Astrocyte of the cerebellum (primary cell): ENCODE measurements at places on chromosomes 13 and 19.

DNA sequence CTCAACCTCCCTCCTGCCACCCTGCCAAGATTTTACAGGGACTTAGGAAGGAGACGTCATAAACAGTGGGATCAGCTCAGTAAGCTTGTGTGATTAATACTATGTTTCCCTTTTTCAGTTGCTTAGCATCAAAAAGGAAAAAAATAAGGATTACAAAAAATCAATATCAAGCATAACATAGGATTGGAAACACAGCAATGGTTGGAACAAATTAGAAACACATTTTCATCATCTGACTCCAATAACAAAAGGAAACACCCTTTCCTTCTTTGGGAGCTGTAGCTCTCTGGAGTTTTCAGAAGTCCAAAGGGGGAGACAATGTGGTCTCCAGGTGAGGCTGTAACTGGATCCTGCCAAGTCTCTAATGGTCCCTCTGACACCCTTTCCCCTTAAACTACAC is 233.4 kb downstream of the B3GLCT start:
- no peak for DNase-seq

GRCh38 chr19:27935669-27936068 is 1277.3 kb downstream of the UQCRFS1 start:
- DNase-seq: no peak

DNA sequence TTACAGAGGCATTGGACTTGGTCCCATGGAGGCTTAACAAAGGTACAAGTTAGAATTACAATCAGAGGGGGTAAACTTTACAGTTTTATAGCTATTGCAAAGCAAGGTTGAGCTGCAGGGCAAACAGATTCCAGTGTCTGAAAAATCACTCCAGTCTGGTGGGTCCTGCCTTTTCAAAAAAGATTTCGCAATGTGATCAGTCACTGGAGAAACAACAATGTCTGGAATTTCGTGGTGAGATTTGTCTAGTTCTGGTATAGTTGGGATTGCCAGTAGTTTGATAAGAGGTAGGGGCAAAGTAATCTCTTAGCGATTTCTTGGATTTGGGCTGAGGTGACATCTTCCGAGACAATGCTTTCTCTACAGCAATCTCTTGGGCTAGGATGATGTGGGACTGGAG is 1198.2 kb upstream of the PCDH9 start:
- DNase-seq: peak; percentile 12

DNA sequence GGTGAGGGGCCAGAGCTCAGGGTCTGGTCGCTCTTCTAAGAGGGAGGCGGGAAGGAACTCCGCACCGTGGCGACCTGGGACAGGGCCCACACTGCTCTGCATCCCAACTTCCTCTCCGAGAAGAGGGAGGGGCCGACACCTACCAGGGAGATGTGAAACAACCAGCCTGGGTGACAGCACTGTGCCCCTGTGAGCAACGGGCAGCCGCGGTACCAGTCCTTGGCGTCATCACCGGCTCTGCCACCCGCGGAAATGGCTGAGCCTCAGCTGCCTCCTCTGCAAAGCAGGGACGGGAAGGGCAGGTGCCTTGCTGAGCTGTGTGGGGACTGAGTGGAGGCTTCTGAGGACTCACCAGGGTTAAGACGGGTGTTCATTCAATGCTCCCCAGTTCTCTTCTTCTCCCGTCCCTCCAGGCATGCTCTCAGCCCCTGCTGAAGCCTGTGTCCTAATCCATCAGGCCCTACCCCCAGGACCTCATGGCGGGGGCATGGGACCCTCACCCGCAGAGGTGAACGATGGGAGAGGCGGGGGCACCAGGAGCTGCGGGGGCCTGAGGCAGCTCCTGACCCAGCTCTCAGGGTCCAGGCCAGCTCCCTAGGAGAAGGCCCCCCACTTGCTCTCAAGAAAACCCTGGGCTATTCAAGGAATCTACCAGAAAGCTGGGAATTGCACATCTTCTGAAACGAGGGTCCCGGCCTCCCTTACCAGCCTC is 9.3 kb downstream of the ZNF787 start:
- DNase-seq: no peak

DNA sequence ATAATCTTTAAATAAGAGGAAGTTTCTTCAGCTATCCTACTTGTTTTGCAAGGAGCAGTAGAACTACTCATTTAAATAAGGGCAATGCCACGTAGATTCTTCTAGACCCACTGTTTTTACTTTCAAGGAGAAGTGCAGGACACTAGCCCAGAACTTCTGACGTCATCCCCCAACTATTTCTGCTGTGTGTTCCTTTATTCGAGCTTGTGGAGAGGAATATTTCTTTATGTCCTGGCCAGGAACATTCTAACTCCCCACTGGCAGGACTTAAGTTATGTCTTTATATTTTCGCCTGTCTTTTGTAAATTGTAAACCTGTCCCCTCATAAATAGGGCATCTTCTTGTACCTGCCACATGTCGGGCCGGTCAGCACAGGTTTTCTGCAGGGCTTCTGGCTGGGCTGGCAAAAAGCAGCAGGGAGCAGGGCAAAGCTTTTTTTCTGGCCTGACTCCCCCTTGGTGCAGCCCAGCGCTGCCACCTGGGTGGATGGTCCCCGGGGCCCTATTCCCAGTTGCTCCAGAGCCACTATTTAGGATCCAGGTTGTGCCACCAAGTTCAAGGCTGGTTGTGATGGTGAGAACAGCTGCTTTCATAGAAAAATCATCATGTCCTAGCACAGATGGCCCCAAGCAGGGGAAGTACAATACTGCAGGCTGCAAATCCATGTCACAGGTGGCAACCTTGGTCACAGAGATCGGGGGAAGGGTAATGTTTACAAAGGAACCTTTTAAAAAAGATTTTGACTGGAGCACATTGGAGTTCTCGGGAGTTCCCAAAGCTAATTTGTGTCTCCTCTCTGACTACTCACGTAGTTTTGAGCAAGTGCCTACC is 1.8 kb downstream of the MBNL2 start:
- peak; percentile 95 for DNase-seq

DNA sequence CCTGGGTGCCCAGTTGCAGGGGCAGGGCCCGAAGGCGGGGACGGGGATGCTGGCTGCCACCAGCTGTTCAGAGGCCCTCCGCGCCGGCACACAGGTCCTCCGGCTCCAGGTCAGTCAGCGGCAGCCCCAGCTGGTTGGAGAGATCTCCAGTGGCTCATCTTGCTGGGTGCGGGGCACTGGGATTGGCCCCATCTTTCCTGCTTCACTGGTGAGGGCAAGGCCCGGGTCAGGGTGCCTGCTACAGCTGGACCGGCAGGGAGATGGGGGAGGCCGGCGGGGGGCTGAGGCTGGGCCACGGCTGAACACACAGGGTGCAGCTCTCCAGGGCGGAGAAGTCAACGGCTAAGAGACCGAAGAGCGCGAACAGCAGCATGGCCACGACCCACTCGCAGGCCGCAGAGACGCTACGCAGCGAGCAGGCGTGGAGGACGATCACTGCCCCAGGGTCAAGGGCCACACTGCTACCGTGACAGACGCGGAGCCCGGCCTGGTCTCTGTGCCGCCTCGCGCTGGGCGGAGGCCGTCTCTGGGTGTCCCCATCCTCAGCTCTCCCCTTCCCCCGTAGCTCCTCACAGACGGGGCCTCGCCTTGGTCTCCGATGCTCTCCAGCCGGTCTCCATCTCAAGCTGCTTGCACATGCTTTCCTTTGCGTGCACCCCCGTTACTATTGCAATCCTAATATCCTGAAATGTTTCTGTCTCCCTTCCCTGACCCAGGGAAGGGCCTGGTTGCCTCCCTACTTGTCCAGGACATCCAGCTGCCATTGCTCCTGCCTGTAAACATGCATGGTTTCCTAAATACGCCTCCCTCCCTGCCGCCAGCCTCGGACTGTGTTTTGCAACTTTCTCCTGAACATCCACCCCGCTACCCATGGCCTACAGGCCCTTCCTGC is 12.3 kb downstream of the TMEM150B start:
- DNase-seq: no peak

GRCh38 chr13:50359041-50359367 is 343.8 kb downstream of the KCNRG start:
- DNase-seq: no peak

DNA sequence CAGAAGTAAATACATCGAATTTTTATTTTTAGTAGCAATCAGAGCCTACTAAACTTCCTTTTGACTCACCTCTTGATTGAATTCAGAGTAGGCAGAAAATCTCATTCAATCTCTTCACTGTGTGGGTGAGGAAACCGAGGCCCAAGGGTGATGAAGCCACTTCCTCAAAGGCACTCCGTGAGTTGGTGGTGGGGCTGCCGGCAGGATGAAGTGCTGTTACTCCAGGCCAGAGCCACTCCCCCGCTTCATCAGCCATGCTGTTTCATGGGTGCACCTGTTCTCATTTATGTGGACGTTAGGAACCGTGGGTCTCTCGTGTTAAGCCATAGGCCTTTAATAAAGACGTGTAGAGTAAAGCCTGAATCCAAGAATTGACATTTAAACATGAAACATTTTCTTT is 13.2 kb downstream of the ING1 start:
- no peak for DNase-seq

DNA sequence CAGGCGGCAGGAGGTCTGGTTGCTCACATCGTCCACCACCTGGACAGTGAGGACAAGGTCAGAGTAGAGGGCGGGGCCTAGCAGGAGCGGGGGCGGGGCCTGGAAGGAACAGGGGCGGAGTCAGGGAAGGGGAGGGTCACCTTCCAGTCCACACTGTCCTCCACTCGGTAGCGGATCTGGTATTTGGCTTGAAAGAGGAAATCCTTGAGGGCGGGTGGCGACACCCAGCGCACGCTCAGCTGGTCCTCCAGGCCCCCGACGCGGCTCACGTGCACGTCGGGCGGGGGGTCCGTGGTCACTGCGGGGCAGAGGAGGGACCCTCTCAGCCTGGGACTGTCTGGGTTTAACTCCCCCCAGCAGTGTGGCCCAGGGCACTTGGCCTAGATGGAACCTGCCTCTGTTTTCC is 8.2 kb downstream of the REX1BD start:
- no peak for DNase-seq

DNA sequence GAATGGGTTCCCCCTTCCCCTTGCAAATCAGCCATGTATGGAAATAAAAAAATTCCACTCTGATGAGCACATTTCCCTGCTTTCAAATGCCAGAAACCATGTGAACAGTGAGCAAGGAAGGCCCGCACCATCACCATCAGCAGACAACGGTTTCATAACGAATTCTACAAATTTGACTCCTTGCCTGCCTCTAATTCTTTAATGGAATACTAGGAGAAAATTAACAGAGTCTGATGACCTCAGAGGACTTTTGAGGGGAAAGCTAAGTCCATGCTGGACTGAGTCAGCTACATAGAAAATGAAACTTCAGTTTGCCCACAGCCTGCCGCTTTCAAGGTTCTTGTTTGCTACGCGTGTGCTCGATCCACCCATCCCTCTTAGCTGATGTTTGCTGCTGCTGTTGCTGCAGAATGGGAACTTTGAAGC is 46.7 kb upstream of the KL start:
- DNase-seq: no peak

GRCh38 chr13:67018775-67019174 is 211.4 kb downstream of the PCDH9 start:
- no peak for DNase-seq
